ENCODE measurements at places on chromosomes 1 and 21. TPM values are rescaled to one million over a fixed set of nuclear protein-coding genes. Genes with fewer than 3 reads are reported as not detected.

DNA sequence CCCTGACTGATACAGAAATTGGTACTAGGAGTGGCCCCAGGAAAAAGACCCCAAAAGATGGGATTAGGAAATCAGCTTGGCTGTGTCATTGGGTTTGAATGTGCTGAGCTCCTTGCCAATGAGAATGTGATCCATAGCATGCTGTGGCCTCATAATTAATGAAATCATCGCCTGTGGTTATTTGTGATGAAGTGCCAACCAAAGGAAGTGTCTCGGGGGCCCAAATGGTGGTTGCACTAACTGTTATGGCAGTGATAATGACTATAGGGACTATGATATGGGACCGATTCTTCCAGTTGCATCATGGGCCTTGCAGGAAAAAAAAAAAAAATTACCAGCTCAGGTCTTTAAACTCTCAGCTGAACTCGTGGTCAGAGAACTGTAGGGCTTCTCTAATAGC, 15.4 kb upstream of the ZDHHC18 start:
- DNase-seq = no peak

DNA sequence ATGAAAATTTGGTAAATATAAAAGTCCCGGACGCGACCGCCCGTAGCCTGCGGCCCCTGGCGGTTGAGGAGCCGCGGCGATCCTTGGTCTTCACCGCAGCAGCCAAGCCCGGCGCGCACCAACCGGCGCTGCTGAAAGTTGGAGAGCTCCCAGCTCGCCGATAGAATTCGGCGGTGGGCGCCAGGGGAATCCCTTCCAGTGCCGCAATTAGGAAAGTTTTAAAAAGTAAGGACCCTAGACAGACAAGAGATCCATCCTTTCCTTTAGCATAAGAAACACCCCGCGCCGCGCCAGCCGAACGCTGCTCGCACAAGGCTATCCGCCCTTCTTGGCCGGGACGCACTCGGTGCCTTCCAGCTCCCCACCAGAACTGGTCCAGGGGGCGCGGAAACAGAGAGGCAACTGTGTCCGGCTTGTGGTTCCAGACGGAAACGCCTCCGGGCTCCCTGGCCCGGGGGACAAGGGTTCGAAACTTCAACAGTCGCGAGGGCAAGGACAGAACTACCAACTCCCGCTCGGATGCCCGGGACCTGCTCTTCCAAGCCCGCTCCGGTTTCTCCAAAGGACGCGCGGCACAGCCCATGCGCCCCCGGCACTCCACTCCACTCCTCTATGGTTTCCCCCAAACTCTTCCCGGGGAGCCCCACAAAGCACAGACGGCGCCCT, 1.7 kb downstream of the FAM78B start:
- peak; percentile 70 for DNase-seq

DNA sequence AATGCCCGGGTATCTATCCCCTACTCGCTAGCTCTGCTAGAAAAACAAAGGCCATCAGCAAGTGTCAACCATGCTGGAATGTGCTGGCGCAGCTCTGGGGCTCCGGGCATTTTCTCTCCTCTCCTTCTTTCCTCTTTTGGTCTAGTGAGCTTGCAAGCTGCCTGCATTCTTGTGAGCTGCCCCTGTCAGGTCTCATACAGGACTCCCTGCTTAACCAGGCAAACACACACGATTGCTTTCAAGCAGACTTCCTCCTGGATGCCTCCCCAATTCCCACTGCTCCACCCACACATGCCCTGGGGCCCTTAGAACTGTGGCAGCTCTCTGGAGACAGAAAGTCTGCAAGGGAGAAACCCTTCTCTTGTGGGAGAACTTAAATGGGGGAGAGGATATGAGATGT, 35.7 kb upstream of the SUCO start:
- DNase-seq = peak; percentile 38

DNA sequence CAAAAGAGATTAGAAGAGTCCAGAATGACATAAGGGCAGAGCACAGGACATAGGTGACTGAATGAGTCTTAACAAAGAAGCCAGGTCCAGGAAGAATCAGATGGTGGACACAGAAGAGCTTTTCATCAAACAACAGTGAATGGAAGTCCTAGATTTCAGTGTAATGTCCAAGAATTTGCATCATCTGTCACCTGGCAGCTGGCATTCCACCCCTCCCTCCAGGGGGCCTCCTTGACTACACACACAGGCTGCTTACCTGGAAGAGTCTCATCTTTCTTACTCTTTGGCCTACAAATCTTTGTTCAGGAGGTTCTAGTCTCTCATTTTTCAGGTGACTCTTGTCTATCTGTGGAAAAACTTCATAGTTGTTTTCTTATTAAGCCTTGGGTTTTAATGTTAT, 36.2 kb downstream of the GORAB start:
- no peak for DNase-seq

The MAD2L2 gene
- 23.4 TPM for total RNA-seq

All from Calu3 (cell line).